ENCODE measurements at places on chromosomes 12 and 14.

- DNase-seq = no peak
Observed at GRCh38 chr14:86639146-86639545, 1109.2 kb downstream of the FLRT2 start.

DNA sequence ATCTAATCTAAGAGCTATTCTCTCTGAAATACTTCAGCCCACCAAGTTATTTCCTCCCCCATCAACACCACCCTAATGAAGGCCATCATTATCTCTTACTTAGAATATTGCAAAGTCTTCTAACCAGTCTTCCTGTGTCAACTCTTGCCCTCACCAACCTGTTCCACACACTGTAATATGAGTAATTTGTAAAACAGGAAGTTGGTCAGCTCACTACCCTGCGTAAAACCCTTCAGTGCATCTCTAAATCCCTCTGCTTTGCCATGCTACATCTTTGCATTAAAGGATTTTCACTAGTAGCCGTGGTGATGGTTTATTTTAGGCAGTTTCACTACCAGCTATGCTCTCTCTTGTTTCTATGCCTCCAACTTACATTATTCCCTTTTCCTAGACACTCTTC lies 70.0 kb downstream of the KIF21A start:
- DNase-seq = no peak

DNA sequence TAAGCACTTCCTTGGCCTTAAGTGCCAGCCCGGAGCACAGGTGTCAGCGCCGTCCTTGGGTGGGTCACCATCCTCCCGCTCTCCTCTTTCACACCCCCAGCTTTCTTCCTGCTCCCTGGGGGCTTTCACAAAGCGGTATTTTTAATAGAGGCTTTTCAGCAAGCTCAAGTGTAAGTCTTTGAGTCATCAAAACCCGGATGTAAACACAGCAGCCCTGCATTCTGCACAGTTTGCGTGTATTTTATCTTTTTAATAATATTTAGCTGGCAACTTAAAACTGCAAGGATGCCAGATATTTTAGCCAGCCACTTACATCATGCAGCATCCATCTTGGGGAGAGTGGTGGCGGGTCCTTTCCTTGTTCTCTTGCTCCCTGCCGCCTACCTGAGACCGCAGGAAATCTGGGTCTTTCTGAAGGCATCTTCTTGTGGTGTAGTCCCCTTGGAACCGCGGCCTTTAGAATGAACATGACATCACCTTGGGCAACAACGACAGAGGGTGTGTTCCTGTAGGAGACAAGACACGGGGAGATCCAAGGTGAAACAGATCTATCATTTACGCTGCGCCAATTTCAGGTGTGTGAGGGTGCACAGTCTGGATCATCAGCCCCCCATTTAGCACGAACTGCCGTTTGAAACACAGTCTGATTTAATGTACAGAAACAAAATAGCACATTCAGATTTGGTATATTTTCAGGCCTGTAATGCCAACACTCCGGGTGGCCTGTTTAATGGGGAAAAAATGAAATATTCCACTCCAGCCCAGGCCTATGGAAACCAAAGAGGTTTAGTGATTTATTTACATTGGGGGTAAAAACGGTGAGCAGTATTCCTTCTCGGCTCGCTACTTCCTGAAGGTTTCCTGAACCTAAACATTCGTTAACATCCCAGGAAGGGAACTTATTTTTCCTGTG lies 12.5 kb upstream of the IRF2BPL start:
- no peak for DNase-seq

DNA sequence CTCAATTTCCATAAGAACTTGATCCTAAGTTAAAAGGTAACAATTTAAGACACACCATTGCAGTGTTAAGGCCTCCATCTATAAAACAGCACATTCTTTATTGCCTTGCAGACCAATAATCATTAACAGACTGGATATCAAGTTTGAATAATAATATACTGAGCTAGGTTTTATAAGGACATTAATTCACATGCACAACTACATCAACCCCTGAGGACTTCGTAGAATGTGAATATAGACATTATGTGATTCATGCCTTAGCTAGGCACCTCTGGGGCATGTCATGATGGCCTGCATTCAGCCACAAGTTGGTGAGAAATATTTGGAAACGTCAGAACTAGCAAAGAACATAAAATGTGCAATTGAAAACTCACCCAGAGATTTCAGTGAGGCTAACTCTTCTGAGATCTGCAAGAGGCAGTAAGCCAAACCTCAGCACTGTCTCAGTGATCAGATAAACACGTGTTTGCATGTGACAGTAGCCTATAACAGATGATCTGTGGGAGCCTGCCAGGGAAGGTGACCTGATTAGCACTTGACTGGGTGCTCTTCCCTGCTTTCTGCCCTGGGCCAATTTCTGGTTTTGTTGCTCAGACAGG lies 492.2 kb downstream of the FLRT2 start:
- no peak for DNase-seq

- DNase-seq = no peak
Observed at GRCh38 chr12:48993787-48994186, 5.4 kb downstream of the DDN start.

- DNase-seq = no peak
Observed at GRCh38 chr14:70901269-70901668, 6.0 kb upstream of the PCNX1 start.

DNA sequence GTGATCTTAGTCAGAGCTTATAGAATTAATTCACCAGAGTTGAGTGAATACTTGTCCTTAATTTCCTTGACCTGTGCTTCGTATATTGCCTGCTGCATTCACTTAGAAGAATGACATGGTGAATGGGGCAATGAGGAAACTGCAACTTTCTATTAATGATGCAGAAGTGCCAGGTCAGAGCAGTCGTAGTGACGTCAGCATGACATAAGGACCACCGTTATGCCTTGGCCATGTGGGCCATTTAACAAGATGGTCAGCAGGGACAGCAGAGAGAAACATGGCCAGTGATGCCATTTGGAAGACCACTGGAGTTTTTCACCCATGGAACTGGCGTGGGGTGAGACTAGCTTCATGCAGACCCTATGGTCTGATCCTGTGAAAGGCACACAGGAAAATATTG lies 1469.4 kb upstream of the TMEM132C start:
- no peak for DNase-seq

DNA sequence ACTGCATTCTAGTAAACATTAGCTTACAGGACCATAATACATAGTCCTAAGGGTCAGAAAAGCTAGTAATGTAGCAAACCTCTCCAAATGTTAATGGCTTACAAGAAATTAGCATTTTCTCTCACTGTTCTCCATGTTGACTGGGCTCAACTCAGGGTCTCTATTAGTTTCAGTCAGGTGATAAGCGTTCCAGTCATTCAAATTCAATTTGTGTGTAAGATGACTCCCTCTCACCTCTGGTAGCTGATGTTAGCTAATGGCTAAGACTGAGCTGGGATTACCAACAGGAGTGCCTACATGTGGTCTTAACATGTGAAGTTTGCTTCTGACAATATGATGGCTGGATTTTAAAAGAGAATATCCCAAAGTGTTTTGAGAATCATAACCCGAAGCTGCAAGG lies 630.5 kb upstream of the USP15 start:
- no peak for DNase-seq

- DNase-seq = no peak
Observed at GRCh38 chr12:38638401-38638800, 267.0 kb downstream of the CPNE8 start.

GRCh38 chr12:48143898-48144297 lies 13.4 kb downstream of the ASB8 start:
- no peak for DNase-seq

GRCh38 chr12:81086342-81086741 lies 8.5 kb downstream of the ACSS3 start:
- DNase-seq = no peak

DNA sequence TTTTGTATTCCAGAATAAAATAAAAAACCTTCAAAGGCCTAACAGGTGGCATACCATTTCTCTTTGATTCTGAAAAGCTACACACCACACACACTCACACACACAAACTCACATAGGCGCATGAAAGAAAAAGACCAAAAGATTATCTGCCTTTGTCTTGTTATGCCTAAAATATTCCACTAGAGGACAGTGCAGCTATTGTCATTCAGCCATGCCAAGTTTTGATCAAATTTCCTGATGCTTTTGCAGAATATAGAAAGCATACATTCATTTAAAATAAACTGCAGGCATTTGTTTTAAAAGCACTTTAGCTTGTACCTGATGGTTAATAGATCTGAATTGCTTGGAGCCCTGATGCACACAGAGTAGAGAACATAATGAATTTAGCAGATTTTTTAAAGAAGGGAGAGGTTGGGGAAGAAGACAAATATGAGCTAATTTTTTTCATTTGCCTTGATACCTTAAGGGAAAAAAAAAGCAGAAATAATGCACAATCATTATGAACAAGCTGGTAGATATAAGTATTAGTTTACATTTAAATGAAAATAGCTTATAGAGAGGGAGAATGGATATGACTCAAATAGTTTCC lies 1766.9 kb upstream of the SEL1L start:
- no peak for DNase-seq

GRCh38 chr12:47881051-47881450 lies 23.7 kb downstream of the VDR start:
- DNase-seq = no peak

GRCh38 chr12:737122-737739 lies 15.1 kb upstream of the WNK1 start:
- no peak for DNase-seq
